ENCODE measurements at places on chromosomes 6 and 20. TPM values are rescaled to one million over a fixed set of nuclear protein-coding genes. Genes with fewer than 3 reads are reported as not detected.
A peak's percentile ranks its signal among the peaks of the same experiment; 100 is the strongest.

- no peak overlapping the region for H3K4me3 ChIP-seq
- H3K4me1 ChIP-seq: no peaks in the 10 kb centered on the region
- DNase-seq: no peak
- no peaks in the 10 kb centered on the region for H3K36me3 ChIP-seq
- peaks cover 6% of the 10 kb centered on the region for H3K27me3 ChIP-seq
These were observed 196.9 kb downstream of the NFATC2 start for GRCh38 chr20:51345601-51346101.

GRCh38 chr6:109790131-109790530, 99.0 kb downstream of the FIG4 start:
- H3K27me3 ChIP-seq: no peaks in the 10 kb centered on the region
- no peak for DNase-seq
- no peak overlapping the region for H3K27ac ChIP-seq
- no peak overlapping the region for H3K4me3 ChIP-seq
- H3K4me1 ChIP-seq: peaks cover 10% of the 10 kb centered on the region
- peaks cover 11% of the 10 kb centered on the region for H3K36me3 ChIP-seq

DNA sequence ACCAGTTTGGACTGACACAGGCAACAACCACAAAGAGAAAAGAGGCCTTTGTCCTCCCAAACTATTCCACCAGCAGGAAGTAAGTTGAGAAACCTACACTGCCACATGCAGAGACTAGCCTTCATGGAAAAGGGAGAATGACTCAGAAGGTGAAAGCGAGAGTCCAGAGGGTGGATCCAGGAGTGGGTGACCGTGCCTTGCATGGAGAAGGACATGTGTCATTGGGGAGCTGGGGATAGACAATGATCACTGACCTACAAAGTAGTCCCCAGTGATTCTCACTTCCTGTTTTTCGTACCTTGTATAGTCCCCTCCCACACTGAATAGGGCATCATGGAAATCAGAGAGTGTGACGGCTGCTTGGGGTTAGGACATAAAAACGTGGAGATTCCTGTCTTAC, 91.9 kb downstream of the MYLK4 start:
- H3K4me3 ChIP-seq: no peak overlapping the region
- no peak overlapping the region for H3K27ac ChIP-seq
- peaks cover 10% of the 10 kb centered on the region for H3K27me3 ChIP-seq
- H3K4me1 ChIP-seq: no peaks in the 10 kb centered on the region
- H3K36me3 ChIP-seq: no peaks in the 10 kb centered on the region
- DNase-seq: no peak

GRCh38 chr6:136586295-136586694, 36.1 kb upstream of the MAP7 start:
- DNase-seq: no peak
- no peak overlapping the region for H3K27ac ChIP-seq
- H3K27me3 ChIP-seq: no peaks in the 10 kb centered on the region
- H3K4me3 ChIP-seq: no peak overlapping the region
- H3K4me1 ChIP-seq: no peaks in the 10 kb centered on the region
- peaks cover 44% of the 10 kb centered on the region for H3K36me3 ChIP-seq

- H3K4me1 ChIP-seq: peaks cover 3% of the 10 kb centered on the region
- no peak overlapping the region for H3K27ac ChIP-seq
- H3K36me3 ChIP-seq: no peaks in the 10 kb centered on the region
- no peak for DNase-seq
- H3K27me3 ChIP-seq: peaks cover 5% of the 10 kb centered on the region
These were observed 36.3 kb upstream of the SIRT5 start for GRCh38 chr6:13538084-13538483.

DNA sequence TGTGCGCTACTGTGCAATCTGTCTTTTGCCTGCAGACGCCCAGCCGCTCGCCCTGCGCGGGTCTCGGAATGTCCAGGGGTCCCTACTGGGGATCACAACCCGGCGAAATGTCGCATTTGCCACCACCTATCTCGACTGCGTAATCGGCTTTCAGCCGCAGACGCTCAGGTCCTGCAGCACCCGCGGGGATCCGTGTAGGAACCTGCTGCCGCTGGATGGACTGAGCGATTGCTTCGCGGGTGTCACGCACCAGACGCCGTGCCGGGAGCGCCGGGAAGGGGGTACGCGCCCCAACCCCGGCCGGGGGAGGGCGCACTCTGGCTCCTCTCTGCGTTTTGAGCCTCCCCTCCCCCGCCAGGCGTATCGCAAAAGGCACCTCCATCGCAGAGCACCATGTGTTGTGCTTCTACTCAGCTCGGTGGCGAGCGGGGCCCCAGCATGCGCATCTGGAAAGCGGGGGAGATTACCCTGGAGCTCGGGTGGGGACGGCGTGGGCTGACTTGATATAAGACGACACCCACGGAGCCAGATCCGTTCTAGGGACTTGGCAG, 747 bp upstream of the PTPRA start:
- H3K27ac ChIP-seq: peak overlapping the region; percentile 93
- H3K4me1 ChIP-seq: peaks cover 59% of the 10 kb centered on the region
- peaks cover 25% of the 10 kb centered on the region for H3K36me3 ChIP-seq
- peak overlapping the region; percentile 86 for H3K4me3 ChIP-seq
- no peaks in the 10 kb centered on the region for H3K27me3 ChIP-seq

- no peaks in the 10 kb centered on the region for H3K36me3 ChIP-seq
- H3K27ac ChIP-seq: no peak overlapping the region
- no peak overlapping the region for H3K4me3 ChIP-seq
These were observed 8.9 kb downstream of the RING1 start for GRCh38 chr6:33217246-33217645.

DNA sequence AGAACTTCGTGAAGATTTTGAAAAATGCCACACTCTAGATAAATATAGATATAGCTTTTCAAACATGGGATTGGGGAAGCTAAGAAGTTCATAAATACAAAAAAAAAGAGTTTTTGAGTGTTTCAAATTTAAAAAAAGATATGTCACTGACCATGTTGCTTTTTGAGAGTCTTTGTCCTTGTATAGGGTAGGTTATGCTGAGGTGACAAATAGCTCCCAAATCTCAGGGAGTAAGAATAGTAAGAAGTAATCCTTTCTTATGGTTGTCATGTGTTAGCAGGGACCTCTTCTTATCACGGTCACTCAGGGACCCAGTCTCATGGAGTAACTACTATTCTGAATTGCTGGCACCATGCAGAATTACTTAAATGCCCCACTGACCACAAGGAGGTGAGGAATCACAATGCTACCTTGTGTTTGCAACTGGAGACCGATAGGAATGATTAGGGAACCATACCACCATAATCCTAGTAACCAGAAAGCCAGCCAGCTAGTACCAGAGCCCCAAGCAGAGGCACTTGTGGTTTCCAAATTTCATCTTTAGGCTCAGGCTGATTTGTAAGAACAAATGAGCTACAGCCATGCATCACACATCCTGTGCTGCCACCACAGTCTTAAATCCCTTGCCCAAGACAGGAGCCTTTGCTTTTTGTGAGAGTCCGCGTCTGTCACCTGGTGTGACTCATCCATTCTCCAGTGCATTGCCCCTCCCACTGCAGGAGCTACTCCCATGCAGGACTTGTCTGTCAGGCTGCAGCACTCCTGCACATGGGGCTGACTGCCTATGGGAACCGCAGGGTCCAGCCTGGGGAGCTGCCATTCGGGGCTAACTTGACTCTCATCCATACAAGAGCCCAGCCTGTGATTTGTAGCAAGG, 42.4 kb upstream of the ADGRF4 start:
- peak; percentile 71 for DNase-seq
- no peaks in the 10 kb centered on the region for H3K36me3 ChIP-seq
- peaks cover 12% of the 10 kb centered on the region for H3K4me1 ChIP-seq
- no peak overlapping the region for H3K4me3 ChIP-seq
- peaks cover 6% of the 10 kb centered on the region for H3K27me3 ChIP-seq
- H3K27ac ChIP-seq: peak overlapping the region; percentile 11

DNA sequence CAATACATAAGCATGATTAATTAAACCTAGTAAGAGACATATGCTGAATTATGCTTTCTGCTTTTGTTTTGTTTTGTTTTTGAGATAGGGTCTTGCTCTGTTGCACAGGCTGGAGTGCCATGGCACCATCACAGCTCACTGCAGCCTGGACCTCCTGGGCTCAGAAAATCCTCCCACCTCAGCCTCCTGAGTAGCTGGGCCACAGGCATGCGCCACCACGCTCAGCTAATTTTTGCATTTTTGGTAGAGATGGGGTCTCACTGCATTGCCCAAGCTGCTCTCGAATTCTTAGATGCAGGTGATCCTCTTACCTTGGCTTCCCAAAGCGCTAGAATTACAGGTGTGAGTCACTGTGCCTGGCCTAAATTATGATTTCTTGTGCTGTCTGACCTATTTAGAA, 3.8 kb downstream of the XPO5 start:
- H3K27ac ChIP-seq: no peak overlapping the region
- DNase-seq: no peak
- H3K4me1 ChIP-seq: peaks cover 23% of the 10 kb centered on the region
- no peaks in the 10 kb centered on the region for H3K27me3 ChIP-seq
- peaks cover 49% of the 10 kb centered on the region for H3K36me3 ChIP-seq
- H3K4me3 ChIP-seq: no peak overlapping the region

DNA sequence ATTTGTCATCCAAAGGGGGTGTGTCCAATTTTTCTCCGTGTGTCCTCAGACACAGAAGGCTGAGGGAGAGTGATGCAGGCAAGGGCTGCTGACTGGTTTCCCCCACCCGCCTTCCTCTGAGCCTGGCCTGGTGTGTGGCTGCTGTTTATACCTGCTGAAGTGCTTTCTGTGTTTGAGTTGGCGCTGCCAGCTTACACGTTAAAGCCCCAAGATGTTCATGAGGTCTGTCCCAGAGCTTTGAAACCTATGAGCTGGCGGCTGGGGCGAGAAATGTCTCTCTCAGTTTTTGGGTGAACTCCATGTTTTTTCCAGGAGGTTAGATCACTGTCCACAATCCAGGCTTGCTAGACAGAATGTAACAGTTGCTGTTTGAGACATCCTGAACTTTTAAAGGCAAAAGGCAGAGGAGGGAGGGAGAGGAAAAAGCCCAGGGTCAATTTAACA, 69.0 kb upstream of the CCN2 start:
- no peaks in the 10 kb centered on the region for H3K36me3 ChIP-seq
- DNase-seq: no peak
- no peak overlapping the region for H3K27ac ChIP-seq
- no peaks in the 10 kb centered on the region for H3K27me3 ChIP-seq

DNA sequence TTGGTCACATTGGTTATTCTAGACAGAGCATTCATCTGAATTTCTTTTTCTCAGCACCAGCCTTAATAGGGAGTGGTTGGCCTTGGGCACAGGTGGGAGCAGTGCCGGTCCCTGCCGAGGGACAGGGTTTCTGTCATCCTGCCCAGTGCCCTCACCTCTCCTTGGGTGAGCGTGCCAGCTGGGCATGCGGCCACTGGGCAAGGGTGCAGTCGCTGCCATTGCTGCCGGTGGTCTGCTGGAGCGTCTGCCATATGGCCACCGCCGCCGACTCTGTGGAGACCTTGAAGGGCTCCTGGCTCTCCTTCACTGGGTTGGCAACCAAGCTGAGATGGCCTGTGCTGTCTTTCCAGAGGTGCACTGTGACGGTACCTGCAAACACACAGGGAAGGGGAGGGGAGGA, 16.4 kb upstream of the UQCC2 start:
- no peak for DNase-seq
- H3K36me3 ChIP-seq: no peaks in the 10 kb centered on the region
- H3K27ac ChIP-seq: no peak overlapping the region
- H3K27me3 ChIP-seq: peaks cover 13% of the 10 kb centered on the region
- H3K4me3 ChIP-seq: no peak overlapping the region

The BANF2 gene
- not detected for total RNA-seq

The SPATS1 gene
- not detected for total RNA-seq

The HLA-G gene
- total RNA-seq: 2.9 TPM

The STK35 gene
- total RNA-seq: 16.2 TPM

The SIRT5 gene
- 12.1 TPM for total RNA-seq

The TTK gene
- total RNA-seq: 40.9 TPM
